Lung microvascular endothelial cell (primary cell): ENCODE measurements at places on chromosomes 11 and 22. TPM values are rescaled to one million over a fixed set of nuclear protein-coding genes. Genes with fewer than 3 reads are reported as not detected.

The PRG3 gene
- total RNA-seq: not detected in 2 replicates

The LRRC55 gene
- total RNA-seq: under 0.01 TPM in 2 replicates

The MMP27 gene
- not detected in 2 replicates for total RNA-seq

The SCO2 gene
- 1.3 and 2.4 TPM in 2 replicates for total RNA-seq

The FADS3 gene
- total RNA-seq: 67.6 and 128 TPM in 2 replicates

The CARD16 gene
- 106 and 113 TPM in 2 replicates for total RNA-seq

The LMF2 gene
- 18.7 and 27.0 TPM in 2 replicates for total RNA-seq

The PPP2R5B gene
- total RNA-seq: 5.0 and 11.5 TPM in 2 replicates

The NLRP14 gene
- under 0.01 TPM in 1 of 2 replicates, not detected in the other for total RNA-seq

The BTG4 gene
- not detected in 2 replicates for total RNA-seq

The POLR3H gene
- 9.3 and 9.6 TPM in 2 replicates for total RNA-seq

The PNPLA5 gene
- total RNA-seq: not detected in 2 replicates

The GAB4 gene
- total RNA-seq: not detected in 2 replicates

The RAB3IL1 gene
- total RNA-seq: 2.4 and 10.7 TPM in 2 replicates

The OR6T1 gene
- total RNA-seq: not detected in 2 replicates

The MS4A3 gene
- not detected in 2 replicates for total RNA-seq

The SCGB1A1 gene
- total RNA-seq: not detected in 2 replicates

The GGTLC2 gene
- total RNA-seq: not detected in 2 replicates

The CALCA gene
- not detected in 2 replicates for total RNA-seq

The LAMTOR1 gene
- 78.7 and 95.0 TPM in 2 replicates for total RNA-seq

The RIBC2 gene
- 0.20 and 0.22 TPM in 2 replicates for total RNA-seq

The TSPAN18 gene
- total RNA-seq: 25.3 and 31.5 TPM in 2 replicates
